ENCODE measurements at places on chromosomes 3 and 15. TPM values are rescaled to one million over a fixed set of nuclear protein-coding genes. Genes with fewer than 3 reads are reported as not detected.

Gene RCN2
- total RNA-seq: 35.0 TPM

Gene TF
- total RNA-seq: 0.17 TPM

Gene SLC51A
- total RNA-seq: not detected

Gene APOD
- not detected for total RNA-seq

Gene LRIG1
- 33.8 TPM for total RNA-seq
